Panc1 (cell line): ENCODE measurements at places on chromosomes 11 and 22. TPM values are rescaled to one million over a fixed set of nuclear protein-coding genes. Genes with fewer than 3 reads are reported as not detected.

The OR10G7 gene
- not detected for total RNA-seq

The ANO5 gene
- 1.7 TPM for total RNA-seq

The ROBO3 gene
- 12.0 TPM for total RNA-seq

The SLC15A3 gene
- total RNA-seq = 8.7 TPM

The AMPD3 gene
- 12.5 TPM for total RNA-seq

The MPPED2 gene
- total RNA-seq = not detected

The ACP2 gene
- 28.4 TPM for total RNA-seq

The GGT1 gene
- total RNA-seq = 2.6 TPM

The GAB4 gene
- total RNA-seq = not detected

The TOMM22 gene
- total RNA-seq = 111 TPM

The OR4D5 gene
- total RNA-seq = not detected

The CCDC87 gene
- 2.0 TPM for total RNA-seq

The SCGB1C1 gene
- not detected for total RNA-seq

The KCNK4 gene
- 1.1 TPM for total RNA-seq

The ASCC2 gene
- 52.0 TPM for total RNA-seq

The BTBD18 gene
- total RNA-seq = not detected

The OSM gene
- total RNA-seq = not detected

The DDX17 gene
- total RNA-seq = 277 TPM

The MS4A6E gene
- not detected for total RNA-seq

The RIMBP3B gene
- total RNA-seq = 0.54 TPM

The POU2AF2 gene
- total RNA-seq = not detected

The NOL12 gene
- 32.7 TPM for total RNA-seq

The KDM4E gene
- not detected for total RNA-seq

The RBMXL2 gene
- total RNA-seq = 0.10 TPM

The KRTAP5-10 gene
- total RNA-seq = not detected

The CCDC134 gene
- total RNA-seq = 16.7 TPM

The ANGPTL5 gene
- total RNA-seq = not detected

The LMNTD2 gene
- 21.8 TPM for total RNA-seq

The MRGPRE gene
- total RNA-seq = 0.13 TPM

The SCUBE2 gene
- 2.8 TPM for total RNA-seq

The UBQLN3 gene
- total RNA-seq = not detected

The LRRC4C gene
- 0.15 TPM for total RNA-seq

The CCDC88B gene
- 17.1 TPM for total RNA-seq

The KCNA4 gene
- total RNA-seq = not detected

The TRIM49 gene
- total RNA-seq = not detected

The CCDC83 gene
- not detected for total RNA-seq

The SAA4 gene
- not detected for total RNA-seq

The KRTAP5-2 gene
- total RNA-seq = not detected

The ATG13 gene
- total RNA-seq = 57.9 TPM

The WEE1 gene
- total RNA-seq = 67.9 TPM

The NCR3LG1 gene
- total RNA-seq = 8.6 TPM

The DEFB108B gene
- not detected for total RNA-seq

The KCNJ4 gene
- 0.18 TPM for total RNA-seq

The NXPE4 gene
- total RNA-seq = not detected

The ART1 gene
- not detected for total RNA-seq

The HOATZ gene
- not detected for total RNA-seq

The ARL2 gene
- total RNA-seq = 177 TPM

The CAVIN3 gene
- 31.1 TPM for total RNA-seq
